ENCODE measurements at places on chromosomes 1 and 21.

DNA sequence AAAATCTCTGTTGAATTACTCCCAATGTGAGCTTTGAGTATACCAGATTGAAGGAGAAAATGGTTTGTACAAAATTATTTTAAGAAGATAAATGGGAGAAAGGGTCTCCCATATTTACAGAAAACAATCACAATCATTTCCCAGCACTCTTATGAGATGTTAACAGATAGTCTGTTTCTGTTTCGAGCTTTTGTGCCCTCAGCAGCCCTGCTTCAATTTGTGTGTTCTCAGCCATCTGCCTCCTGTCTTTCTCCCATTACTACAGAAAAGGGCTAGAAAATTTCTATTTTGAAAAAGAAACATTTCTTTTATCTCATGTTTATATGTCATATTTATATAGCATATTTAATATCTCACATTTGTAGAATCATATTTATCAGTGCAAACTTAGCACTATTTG, 498.4 kb downstream of the TTLL7 start:
- DNase-seq: no peak

GRCh38 chr1:11279152-11279551, 6.2 kb downstream of the UBIAD1 start:
- DNase-seq: no peak

GRCh38 chr1:58881471-58881994, 97.7 kb upstream of the JUN start:
- DNase-seq: no peak

DNA sequence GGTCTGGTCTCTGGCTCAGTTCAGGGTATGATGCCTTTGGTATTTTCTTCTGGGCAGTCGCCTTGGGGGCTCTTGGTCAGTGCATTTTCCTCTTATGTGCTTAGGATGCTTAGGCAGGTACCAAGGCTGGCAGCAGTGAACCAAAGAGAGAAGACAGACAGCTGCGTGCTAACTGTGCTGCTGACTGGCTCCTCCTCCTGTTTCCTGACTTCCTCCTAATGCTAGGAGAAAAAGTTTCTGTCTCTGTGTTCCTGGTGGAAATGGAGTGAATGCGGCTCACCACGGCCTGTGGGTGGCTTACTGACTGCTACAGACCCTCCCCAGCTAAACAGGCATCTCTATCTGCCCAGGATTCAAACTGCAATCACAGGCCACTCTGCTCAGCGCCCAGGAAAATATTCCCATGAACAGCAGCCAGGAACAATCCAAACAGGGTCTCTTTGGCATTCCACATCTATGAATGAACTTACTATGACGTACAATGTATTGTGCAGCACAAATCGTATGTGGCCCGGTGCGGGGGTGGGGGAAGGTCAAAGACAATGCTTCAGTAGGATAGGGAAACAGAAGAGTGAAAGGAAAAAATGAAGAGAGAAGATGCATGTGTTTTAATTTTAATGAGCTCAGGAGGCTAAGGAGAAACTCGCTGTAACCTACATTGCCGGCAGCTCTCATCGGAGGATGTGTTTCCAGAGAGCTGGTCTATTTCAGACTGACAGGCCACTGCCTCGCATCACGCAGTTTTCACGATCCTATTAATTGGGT, 2.8 kb downstream of the ABCG1 start:
- DNase-seq: no peak

DNA sequence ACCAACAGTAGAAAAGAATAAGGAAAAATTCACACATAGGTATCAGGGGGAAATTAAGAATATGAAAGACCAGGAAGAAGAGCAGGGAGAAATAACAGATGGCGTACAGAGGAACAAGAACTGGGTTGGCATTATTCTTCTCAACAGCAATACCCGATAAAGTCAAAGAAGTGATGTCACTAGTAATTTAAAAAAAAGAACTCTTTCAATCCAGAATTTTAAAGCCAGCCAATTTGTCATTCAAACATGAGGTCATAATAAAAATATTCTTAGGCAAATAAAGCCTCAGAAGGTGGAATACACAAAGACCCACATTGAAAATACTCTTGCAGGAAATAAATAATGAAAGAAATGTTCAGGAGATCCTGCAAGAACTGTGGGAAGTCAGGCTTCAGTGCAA, 8.8 kb downstream of the NCMAP start:
- DNase-seq: no peak

GRCh38 chr21:21915816-21916215, 917.6 kb downstream of the NCAM2 start:
- DNase-seq: no peak

- no peak for DNase-seq
These were observed 61.3 kb downstream of the GLUL start for GRCh38 chr1:182330303-182330702.

GRCh38 chr1:156217871-156218270, 5.1 kb downstream of the PMF1 start:
- peak; percentile 48 for DNase-seq

- DNase-seq: no peak
These were observed 10.3 kb downstream of the B3GALT2 start for GRCh38 chr1:193176113-193176512.

GRCh38 chr1:161013131-161013487, 7.8 kb downstream of the F11R start:
- no peak for DNase-seq

DNA sequence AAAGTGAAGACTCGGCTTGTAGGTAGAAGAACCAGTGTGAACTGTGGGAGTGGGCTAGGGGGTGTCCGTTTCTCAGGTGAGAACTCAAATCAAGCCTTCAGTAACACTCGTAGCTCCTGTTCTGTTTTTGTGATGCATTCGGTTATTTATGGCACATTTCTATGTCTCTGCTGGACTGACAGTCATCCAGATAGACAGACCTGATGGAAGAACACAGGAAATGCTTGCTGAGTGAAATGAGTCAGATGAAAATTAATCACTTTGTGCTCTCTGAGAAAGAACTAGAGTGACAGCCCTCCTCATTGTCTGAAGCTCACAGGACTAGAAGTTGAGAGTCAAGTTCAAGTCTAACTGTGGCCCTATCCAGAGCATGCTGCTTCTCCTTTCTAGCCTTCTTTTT, 360.1 kb upstream of the PLXNA2 start:
- no peak for DNase-seq

GRCh38 chr1:171310661-171311087, 3.3 kb upstream of the FMO4 start:
- DNase-seq: no peak

DNA sequence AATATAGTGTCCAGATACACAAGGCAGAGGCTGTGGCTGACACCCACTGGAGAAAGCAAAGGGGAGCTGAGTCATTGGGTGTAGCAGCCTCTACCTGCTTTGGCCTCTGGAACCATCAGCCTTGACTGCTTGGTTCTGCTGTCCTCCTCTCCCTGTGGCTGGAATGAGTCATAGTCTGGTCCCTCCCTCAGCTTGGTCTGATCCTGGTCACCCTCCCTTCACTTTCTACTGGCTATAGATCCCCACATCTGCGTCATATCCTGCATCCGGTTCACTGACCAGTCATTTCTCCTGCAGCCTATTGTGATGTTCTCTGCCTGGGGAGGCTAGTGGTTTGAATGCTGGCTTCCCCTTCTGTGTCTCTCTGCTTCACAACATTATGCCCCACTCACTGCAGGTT, 372.8 kb upstream of the DAB1 start:
- DNase-seq: no peak

DNA sequence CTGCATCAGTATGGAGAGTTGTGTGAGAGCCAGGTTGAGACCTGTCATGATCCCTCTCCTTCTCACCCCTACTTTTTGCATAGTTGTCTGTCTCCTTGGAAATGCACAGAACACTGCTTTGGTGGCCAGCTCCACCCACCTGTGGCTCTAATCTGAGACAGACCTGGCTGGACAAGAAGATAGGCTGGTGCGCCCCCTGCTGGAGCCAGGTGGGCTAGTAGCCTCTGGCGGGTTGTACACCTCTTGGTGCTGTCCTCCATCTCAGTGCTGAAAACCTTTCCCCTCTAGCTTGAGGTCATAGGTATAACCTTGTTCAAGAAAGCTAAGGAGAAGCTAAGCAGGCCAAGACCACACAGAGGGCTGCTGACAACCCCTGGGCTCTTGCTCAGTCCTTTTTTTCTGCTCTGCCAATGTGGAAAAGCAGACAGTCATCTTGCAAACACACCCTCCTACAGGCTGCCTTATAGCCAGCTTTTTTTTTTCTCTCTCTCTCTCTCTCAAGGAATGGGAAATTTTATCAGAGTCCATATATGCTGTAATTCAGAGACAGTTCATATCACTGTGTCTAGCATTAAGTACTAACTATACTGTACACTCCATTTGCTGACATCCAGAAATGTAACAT, 58.8 kb upstream of the SPATA6 start:
- peak; percentile 56 for DNase-seq

- no peak for DNase-seq
These were observed 156.7 kb downstream of the BRINP3 start for GRCh38 chr1:190320952-190321351.

DNA sequence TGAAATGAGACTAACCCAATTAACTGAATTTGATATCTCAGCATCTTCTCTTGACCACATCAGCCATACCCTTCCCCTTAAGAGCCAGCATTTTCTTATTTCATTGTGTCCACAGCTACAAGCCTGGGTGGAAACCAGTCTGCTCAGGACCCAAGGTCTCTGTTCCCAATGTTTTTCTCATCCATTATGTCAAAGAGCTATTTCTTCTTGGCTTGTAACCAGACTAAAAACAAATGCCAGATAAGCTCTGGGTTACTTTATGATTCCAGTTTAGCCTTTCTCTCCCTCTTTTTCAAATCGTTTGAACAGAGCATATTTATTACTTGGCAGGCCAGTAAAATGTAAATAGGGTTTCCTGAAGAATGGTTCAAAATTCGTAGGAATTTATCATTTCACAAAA, 109.3 kb upstream of the SPATA6 start:
- DNase-seq: no peak

GRCh38 chr1:21205416-21205815, 28.7 kb upstream of the EIF4G3 start:
- DNase-seq: no peak

DNA sequence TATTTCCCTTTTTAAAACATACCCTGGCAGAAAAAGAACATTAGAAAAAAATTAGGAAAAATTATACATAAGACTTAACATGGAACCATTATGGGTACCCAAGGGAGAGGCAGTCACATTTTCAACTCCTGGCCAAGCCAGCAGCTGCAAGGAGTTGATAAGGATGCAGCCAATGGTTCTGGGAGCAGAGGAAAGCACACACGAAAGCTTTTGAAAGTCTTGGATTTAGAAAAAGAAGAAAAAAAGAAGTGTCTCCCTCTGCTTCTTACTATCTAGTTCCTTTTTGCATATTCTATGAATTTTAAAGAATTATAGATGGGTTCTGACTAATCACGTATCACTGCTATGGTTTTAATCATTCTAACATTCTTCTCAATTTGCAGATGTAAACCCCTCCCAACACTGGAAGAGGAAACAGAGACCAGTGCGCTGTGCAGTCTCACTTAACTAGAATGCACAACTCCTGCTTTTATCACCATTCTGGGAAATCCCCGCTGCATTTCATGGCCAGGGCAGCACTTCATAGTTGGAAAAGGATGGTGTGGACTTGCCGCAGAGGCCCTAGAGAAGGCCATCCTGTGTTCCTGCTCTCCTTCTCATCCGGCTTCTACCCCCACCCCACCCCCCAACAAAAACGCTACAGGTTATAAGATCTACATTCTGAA, 2.7 kb upstream of the CD58 start:
- DNase-seq: no peak

DNA sequence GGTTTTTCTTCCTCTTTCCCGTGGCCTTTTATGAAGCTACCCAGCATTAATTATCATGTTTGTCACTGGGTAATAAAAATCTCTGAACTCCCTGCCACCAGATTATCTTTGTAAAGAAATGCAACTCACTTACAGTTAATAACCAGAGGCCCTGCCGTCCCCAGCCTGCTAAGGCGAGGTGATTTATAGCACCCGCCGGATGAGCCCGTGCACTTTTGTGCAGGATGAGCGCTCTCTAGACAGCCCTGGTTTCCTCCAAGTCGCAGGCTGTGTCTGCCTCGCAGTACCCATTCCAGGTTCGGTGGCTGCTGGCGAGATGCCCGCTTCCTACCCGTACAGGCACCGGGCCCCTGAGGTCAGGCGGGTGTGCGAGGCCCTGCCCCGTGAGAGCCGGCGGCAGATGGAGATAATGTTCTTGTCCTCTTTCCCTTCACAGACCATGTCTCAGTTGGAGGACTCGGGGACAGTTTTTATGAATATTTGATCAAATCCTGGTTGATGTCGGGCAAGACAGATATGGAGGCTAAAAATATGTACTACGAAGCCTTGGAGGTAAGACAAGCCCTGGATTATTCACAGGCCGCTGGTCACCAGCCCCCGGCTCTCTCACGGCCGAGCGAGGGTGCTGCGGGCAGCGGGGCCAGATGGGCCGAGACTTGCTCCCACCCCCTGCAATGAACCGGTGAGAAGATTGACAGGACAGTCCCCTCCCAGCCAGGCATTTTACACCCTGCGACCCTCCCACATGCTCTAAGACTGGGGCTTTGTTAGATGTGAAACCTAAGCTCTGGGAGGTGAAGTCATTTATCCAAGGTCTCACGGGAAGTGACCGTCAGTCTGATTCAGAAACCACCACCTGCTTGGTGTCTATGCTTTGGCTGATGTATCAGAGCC, 28.5 kb upstream of the SELENON start:
- DNase-seq: peak; percentile 33

DNA sequence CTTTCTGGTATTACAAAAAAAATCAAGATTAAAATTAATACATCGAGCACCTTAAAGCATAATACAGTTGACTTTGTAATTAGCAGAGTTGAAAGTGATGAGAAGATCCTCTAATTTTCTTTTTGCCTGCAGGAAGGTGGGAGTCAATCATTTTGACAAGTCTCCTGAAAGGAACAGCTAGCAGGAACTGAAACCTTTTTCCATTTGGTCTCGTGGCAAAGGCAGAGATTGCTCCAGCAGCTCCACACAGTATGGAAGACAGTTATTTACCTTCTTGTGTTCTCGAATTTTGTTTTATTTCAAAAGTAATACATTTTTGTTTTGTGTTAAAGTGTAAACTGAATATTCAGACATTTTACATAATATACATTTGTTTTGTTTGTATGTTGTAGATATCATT, 7.7 kb downstream of the S100PBP start:
- no peak for DNase-seq

- no peak for DNase-seq
These were observed 217.8 kb downstream of the DAB1 start for GRCh38 chr1:57206038-57206437.

- no peak for DNase-seq
These were observed 8.6 kb downstream of the TNFRSF18 start for GRCh38 chr1:1197551-1198422.

DNA sequence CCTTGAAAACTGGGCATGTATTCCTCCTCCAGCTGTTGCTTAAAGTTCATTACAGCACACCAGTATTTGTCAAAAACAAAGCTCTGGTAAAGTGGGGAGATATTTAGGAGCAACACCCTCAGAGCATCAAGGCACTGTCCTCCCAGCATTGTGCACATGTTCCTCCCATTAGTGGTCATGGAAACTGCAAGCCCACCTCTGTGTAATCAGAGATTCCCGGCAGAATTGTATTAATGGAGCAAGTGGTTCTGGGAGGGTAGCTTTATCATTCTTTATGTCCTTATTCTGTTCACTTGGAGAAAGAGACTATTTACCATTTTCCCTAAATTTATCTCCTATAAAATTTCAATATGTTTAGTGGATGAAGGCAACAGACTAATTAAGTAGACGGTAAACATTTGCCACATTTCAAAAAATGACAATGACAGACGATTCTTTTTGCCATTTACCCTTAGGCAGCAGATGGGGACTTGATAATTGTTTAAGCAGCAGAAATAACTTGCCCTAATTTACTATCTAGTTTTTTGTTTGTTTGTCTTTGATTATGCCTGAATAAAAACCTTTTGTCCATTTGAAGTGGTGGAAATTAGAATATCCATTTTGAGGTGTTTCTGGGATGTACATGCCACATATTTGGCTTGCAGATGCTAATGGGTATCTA, 289.6 kb upstream of the ST6GALNAC5 start:
- DNase-seq: no peak
